Lung microvascular endothelial cell (primary cell): ENCODE measurements at places on chromosomes 1 and 21. TPM values are rescaled to one million over a fixed set of nuclear protein-coding genes. Genes with fewer than 3 reads are reported as not detected.

KCNN3 gene
- total RNA-seq: 0.87 and 0.99 TPM in 2 replicates

- peak; percentile 22 for DNase-seq
These were observed 46.7 kb upstream of the GUCA2A start for GRCh38 chr1:42211224-42211623.

CASZ1 gene
- 0.99 and 1.1 TPM in 2 replicates for total RNA-seq

ARHGAP30 gene
- not detected in 2 replicates for total RNA-seq

EVA1C gene
- 13.5 and 13.7 TPM in 2 replicates for total RNA-seq

C21orf91 gene
- total RNA-seq: 4.4 and 8.9 TPM in 2 replicates

- DNase-seq: no peak
These were observed 1.4 kb upstream of the TNFRSF1B start for GRCh38 chr1:12165342-12165741.

KLHDC9 gene
- total RNA-seq: 0.65 and 0.99 TPM in 2 replicates
